ENCODE measurements at places on chromosomes 1 and 21.

DNA sequence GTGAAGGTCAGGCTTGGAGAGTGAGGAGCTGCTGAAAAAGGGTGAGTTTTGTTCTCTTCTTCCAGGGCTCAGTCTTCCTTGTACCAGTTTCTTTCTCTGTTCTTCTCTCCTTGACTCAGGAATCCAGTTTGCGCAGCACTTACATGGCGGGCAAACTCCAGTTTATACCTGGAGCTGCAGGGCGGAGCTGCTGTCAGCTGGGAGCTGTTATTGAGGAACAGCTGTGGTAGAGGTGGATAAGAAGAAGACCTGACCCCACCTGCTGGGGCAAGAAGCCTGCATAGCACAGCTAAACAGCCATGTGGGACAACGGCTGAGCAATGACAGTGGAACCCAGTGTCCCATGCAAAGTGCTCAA, 46.2 kb downstream of the GALNT2 start:
- DNase-seq = no peak

- no peak for DNase-seq
Observed at GRCh38 chr1:98028800-98029199, 108.0 kb upstream of the DPYD start.

GRCh38 chr1:78005755-78006154, 1.0 kb downstream of the DNAJB4 start:
- DNase-seq = no peak

- DNase-seq = no peak
Observed at GRCh38 chr1:96842215-96842614, 120.6 kb downstream of the PTBP2 start.

GRCh38 chr1:81221564-81221963, 579.2 kb upstream of the ADGRL2 start:
- no peak for DNase-seq

DNA sequence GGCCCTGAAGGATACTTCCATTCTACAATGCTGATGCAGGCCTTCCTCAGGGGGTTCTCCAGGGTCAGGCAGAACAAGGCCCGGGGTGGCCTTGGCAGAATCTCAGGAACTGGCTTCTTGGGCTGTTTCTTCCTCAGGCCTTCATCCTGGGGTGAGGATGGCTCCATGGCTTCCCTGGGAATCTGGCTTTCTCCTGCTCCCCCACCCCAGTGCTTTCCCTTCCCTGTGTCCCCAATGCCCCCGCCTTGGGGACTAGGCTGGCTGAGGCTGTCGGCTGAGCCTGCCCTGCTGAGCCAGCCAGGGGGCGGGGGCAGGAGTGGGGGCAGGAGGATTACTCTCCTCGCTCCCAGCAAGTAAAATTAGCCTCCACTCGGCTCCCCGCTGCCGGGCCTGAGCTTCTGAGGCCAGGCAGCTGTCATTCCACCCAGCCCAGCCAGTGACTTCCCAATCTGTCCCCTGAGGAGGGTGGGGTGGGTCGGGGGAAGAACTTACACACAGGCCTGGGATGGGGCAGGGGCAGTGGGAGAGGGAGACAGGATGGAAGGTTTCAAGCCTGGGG, at the start of gene CACNA1S:
Gene CACNA1S, minus strand, starts transcription at position 254 of the 559 bp plus-strand sequence. Its CDS starts 87 bp downstream, at position 167.
- no peak for DNase-seq

- no peak for DNase-seq
Observed at GRCh38 chr1:117985239-117985638, 55.7 kb downstream of the WDR3 start.

GRCh38 chr1:68117416-68117815, 67.0 kb upstream of the DIRAS3 start:
- DNase-seq = no peak

- no peak for DNase-seq
Observed at GRCh38 chr1:221279146-221279545, 399.9 kb downstream of the HLX start.

DNA sequence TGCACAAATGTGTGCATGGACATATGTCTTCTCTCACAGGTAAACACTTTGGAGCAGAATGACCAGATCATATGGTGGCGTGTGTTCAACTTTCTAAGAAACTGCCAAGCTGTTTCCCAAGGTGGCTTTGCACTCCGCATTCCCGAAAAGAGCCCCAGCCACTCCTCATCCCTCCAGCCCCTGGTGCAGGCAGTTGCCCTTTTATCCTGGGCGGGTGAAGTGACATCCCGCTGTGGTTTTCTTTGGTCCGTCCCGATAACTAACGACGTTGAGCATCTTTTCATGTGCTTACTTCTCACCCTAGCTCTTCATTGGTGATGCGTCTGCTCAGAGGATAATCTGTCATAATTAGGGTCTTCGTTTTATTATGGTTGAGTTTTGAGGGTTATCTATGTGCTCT, 612.5 kb downstream of the MATN1 start:
- DNase-seq = no peak

DNA sequence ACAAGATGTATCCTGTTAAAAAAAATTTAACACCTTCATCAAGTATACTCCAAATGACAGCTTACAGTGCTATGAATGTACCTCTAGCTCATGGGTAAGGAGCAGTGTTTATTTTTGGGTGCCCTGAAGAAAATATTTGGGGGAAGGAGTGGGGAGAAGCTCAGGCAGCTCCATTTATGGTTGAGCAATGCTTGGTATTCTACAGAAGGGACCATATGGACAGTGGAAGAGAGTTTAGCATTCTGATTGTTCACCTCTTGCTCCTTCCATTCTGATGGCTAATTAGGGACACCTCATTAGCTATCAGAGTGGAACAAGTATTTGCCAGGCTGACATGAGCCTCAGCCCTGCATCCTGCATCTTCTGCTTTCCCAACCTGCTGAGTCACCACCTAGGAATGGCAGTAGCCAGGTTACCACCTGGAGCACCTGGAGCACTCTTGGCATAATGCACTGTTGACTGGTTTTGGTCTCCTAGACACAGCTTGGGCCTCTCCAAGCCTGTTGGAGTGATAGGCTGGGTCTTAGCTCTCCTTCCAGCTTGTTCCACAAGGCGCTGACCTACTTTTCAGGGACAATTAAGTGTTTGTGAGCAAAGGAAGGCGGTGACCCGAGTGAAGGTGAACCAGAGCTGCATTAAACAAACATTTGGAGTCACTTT, 62.0 kb upstream of the MACF1 start:
- DNase-seq = no peak

GRCh38 chr1:167784876-167785550, 63.2 kb downstream of the MPZL1 start:
- no peak for DNase-seq

- no peak for DNase-seq
Observed at GRCh38 chr1:68791800-68792199, 294.9 kb upstream of the DEPDC1 start.

DNA sequence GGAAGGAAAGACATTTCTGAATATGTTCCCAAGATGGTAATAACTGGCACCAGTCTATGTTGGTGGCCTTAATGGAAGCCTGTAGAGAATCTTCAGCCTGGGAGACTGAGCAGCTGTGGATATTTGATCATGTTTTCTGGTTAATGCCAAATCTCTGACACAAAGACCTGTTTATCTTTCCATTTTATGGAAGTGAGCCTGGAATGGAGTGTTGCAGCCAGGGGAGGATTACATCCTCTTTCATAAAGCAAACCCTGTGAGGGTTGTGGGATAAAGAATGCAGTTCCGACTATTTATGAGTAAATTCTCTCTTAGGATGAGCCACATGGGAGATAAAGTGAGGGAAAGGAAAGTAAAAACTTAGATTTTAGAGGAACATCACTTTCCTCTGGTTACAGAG, 144.1 kb downstream of the PCP4 start:
- no peak for DNase-seq

GRCh38 chr1:167477986-167478385, 40.3 kb downstream of the CD247 start:
- no peak for DNase-seq

DNA sequence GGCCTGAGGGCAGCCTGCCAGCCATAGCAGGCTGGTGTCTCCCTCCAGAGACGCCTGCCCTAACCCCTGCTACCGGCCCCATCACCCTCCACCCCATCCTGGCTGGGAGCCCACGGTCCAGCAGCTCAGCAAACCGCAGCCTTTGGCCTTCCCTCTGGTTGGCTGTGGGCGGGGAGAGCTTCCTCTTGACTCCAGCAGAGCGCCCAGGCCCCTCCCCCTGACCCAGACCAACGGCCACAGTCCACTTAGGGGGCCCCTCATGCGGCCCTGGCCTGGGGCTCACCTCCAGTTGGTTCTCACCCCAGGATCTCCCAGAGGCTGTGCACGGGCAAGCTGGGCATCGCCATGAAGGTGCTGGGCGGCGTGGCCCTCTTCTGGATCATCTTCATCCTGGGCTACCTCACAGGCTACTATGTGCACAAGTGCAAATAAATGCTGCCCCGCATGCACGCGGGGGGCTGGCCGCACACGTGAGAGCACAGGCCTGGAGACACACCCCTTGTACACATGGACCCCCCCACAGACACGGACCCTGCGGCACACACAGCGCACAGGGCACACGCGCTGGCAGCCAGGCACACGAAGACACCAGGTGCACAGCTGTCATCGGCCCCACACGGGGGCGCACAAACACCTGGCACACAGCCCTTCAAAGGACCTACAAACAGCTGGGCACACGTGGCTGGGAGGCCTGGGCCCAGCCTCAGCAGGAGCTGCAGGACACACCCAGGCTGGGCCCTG, 3.1 kb downstream of the SMIM1 start:
- DNase-seq = peak; percentile 42

DNA sequence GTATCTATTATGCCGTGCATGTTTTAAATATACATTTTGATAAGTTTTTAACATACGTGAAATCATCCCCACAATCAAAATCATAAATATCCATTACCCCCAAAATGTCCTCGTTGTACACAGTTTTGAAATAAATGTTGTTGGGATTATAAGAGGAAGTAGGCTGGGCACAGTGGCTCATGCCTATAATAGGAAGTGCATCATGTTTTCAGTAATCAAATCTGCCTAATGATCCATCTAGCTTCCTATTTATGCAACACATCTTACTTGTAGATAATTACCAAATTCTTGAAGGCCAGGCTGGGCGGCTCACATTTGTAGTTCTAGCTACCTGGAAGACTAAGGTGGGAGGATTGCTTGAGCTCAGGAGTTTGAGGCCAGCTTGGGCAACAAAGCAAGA, 15.0 kb upstream of the IFNGR2 start:
- no peak for DNase-seq

DNA sequence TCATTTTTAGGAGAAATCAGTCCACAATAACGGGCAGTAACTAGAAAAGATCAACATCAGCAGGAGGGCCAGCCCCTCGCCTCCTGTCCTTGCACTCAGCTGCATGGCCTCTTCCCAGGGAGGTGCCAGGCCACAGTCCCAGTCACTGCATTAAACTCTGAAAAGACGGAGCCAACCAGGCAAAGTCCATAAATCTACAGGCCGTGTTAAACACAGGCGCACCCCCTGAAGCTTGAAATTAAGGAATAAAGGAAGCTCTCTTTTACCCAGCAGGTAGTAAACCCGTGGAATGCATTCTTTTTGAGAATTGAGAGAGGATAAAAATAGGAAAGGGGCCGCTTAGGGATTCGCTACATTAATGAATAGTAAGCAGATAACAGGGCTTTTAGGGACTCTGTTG, 18.4 kb downstream of the H6PD start:
- DNase-seq = no peak

- DNase-seq = no peak
Observed at GRCh38 chr1:226520640-226521355, 27.8 kb upstream of the STUM start.

DNA sequence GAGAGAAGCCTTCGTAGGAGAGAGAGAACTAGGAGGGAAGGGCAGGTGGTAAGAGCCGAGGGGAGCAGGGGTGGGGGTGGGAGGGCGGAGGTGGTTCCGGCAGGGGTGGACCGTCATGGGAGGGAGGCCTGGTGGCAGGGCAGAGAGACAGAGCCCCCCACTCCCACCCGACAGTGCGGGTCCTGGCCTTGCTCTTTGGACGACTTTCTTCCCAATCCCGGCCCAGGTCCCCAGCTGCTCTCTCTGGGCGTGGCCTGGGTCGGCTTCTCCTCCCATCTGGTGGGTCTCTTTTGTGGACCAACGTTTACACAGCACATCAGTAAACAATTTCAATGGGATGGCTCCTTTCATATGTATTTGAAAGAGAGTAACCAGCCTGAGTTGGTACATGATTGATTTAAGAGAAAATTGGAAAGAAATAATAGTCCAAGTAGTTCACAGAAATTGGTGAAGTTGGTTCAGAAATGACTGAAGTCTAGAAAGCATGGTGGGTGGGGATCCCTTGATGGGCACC, 56.9 kb downstream of the LDLRAD2 start:
- no peak for DNase-seq

GRCh38 chr1:203336097-203336496, 14.8 kb downstream of the FMOD start:
- no peak for DNase-seq

GRCh38 chr1:34884536-34884935, 25.0 kb upstream of the SMIM12 start:
- DNase-seq = no peak

DNA sequence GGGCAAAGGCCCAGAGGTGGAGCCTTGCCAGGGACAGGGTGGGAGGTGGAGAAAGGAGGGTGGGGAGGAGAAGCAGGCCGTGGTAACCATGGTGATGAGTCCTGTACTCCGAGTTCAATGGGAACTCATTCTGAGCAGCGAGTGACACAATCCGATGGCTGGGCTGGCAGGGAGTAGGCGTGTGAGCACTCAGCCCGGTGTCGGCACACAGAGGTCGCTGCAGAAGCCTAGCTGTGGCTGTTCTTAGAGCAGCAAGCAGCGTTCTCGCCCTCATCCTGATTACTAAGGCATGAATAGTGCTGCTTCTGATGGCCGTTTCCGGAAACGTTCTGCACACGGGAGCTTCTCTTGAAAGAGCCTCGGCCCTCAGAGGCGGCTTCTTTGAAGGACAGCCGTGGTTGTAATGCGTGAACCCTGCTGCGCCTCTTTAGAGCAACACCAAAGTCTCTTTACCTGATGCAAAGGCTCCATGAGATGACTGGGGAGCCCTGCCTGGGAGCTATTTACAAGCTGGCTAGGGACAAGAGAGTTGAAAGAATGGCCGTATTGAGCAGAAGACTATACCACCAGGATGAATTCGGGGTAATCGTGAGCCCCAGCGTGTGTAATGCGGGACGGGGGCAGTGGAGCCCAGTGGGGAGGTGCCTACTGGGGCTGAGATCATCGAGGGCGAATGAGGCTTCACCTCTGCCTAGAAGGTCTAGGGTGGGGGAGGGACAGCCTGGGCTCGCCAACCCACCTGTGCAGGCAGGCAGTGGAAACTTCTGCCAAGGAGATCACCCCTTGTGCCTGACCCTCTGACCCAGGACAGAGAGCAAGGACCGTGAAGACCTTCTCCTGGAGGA, 72.8 kb upstream of the PAX7 start:
- DNase-seq = no peak

- DNase-seq = no peak
Observed at GRCh38 chr1:88321706-88322105, 362.4 kb upstream of the PKN2 start.
